Sigmoid colon (tissue), 7 donors: ENCODE measurements at places on chromosomes 6 and 20. TPM values are rescaled to one million over a fixed set of nuclear protein-coding genes. Genes with fewer than 3 reads are reported as not detected.

PLG gene
- not detected for total RNA-seq

DNA sequence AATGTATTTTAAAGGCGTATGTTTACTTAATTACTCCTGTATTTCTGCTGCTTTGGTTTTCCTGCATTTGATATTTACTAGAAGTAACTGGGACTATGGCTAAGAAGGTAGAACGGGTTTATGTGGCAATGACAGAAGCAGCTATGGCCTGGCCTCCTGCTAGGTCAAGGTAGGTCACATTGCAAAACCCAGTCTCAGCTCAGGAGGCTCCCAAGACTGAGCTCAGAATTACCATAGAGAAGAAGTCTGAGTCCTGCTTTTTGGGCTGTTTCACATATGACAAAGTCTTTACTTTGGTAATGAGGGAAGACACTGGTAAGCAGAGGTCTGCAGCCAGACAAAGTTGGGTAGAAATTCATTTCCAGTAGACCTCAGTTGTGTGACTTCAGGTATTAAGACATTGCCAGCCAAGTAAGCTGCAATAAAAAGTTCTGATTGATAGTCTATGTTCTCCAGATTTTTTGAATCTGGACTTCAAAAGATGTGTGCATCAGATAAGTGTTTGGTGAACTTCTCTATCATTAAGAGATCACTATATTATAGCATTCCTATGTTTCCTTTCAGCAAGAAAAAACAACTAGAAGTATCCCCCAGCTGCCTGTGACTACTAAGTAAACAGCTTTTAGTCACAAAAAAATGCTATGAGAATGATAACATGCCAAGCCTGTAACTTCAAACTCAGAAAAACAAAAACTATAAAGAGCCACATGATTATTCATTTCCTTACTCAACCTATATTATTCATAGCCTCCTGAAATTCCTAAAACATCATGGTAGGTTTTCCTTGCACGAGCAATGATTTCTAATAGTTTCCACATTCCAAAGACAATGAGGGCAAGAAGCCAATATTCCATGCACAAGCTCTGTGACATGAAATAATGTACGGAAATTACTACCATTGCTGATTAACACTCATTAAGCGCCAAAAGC, 312.3 kb downstream of the HAO1 start:
- no peak for DNase-seq

GRCh38 chr6:101001607-101002006, 120.5 kb upstream of the ASCC3 start:
- DNase-seq = no peak

GLP1R gene
- 0.14 TPM for total RNA-seq

DNA sequence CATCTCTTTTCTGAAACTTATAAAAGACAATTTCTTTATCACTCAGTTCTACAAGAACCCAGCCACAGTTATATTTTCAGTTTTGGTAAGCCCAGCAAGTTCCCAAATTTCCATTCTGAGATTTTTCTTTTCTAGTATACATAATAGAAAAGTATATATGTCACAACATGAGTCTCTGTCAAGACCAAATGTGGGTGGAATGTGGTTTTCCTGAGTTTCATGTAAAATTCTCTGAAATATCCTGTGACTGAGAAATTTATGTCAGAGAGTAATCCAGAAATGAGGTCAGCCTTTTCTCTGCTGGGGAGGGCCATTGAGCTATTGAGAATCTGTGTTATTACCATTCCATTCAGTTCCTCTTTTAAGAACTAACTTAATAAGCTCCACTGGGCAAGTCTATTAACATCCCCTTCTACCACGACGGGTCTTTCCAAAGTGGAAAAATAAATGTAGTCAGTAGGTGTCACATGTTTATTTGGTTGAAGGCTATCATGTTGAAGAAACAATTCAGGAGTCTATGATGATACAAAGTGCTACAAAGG, 100.7 kb upstream of the HMGN3 start:
- no peak for DNase-seq

MYMX gene
- total RNA-seq = not detected
